ENCODE measurements at places on chromosomes 4 and X. TPM values are rescaled to one million over a fixed set of nuclear protein-coding genes. Genes with fewer than 3 reads are reported as not detected.

RNF175 gene
- total RNA-seq, result 3.9 TPM

CDS1 gene
- 8.8 TPM for total RNA-seq

LGI2 gene
- total RNA-seq, result 21.2 TPM

TMPRSS11A gene
- not detected for total RNA-seq

SMIM10 gene
- total RNA-seq, result 8.2 TPM

PRDM8 gene
- 12.6 TPM for total RNA-seq

FMR1NB gene
- total RNA-seq, result not detected

CDK16 gene
- total RNA-seq, result 80.5 TPM

GBA3 gene
- total RNA-seq, result not detected

FGF13 gene
- 15.1 TPM for total RNA-seq

STPG2 gene
- total RNA-seq, result 0.26 TPM

SSX2 gene
- not detected for total RNA-seq

SUPT20HL1 gene
- not detected for total RNA-seq

USP17L13 gene
- not detected for total RNA-seq

CCDC158 gene
- total RNA-seq, result under 0.01 TPM

- no peaks in the 10 kb centered on the region for H3K4me1 ChIP-seq
- H3K36me3 ChIP-seq, result no peaks in the 10 kb centered on the region
- H3K27me3 ChIP-seq, result no peaks in the 10 kb centered on the region
Observed at GRCh38 chrX:86171366-86171765, 23.1 kb downstream of the DACH2 start.

- no peak for DNase-seq
- H3K27me3 ChIP-seq, result no peaks in the 10 kb centered on the region
- H3K27ac ChIP-seq, result no peak overlapping the region
- no peaks in the 10 kb centered on the region for H3K4me1 ChIP-seq
- H3K4me3 ChIP-seq, result no peak overlapping the region
- no peaks in the 10 kb centered on the region for H3K36me3 ChIP-seq
Observed at GRCh38 chrX:50815120-50815519, 1.1 kb upstream of the SHROOM4 start.

DNA sequence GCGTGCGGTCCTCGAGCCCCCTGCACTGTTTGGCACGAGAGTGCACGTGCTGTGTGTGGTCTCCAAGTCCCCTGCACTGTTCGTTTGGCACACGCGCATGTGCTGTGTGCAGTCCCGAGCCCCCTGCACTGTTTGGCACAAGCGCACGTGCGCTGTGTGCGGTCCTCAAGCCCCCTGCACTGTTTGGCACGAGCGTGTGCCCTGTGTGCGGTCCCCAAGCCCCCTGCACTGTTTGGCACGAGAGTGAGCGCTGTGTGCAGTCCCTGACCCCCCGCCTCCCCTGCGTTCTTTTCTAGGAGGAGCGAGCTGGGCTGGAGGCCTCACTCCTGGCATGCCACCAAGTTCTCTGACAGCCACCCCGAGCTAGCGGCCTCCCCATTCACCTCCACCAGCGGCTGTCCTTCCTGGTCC, 76.5 kb upstream of the CLDN34 start:
- H3K27ac ChIP-seq, result no peak overlapping the region
- no peaks in the 10 kb centered on the region for H3K36me3 ChIP-seq
- H3K4me3 ChIP-seq, result no peak overlapping the region
- H3K27me3 ChIP-seq, result no peaks in the 10 kb centered on the region
- DNase-seq, result no peak
- no peaks in the 10 kb centered on the region for H3K4me1 ChIP-seq

DNA sequence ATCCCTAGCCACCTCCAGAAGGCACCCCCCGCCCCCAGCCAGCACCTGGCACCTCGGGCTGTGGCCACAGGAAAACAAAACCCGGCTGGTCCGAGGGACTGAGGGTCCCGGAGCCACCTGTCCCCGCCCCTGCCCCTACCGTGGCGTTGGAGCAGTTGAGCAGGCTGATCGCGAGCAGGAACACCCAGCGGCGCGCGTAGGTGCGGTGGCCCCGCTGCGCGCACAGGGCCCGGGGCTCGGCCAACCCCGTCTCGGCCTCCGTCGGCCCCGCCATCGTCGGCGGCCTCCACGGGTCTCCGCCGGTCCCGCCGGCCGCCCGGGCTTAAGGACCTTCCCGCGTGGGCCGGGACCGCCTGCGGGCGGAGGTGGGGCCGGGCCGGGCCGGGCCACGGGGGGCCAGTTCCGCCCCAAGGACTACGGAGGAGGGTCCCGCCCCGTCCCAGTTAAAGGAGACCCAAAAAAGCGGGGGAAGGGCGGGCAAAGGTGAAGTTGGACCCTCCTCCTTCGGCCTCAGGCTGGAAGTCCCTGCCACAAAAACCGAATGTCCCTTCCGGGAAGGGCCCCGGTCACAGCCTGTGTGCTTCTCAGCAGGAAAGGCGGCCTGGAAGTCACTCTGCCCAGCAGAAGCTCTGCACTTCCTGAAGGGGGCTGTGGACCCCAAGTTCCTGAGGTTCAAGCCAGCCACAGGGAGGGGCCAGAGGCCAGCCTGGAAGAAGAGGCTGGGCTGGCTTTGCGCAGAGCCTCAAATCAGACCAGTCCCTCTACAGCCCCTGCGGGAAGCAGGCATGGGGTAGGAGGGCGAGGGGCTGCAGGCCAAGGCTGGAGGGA, at the start of gene SLC49A3:
Gene SLC49A3, minus strand, starts transcription at position 298 of the 828 bp plus-strand sequence. Its CDS starts 24 bp downstream, at position 274.
- peak within 1 kb of the TSS; percentile 77 for H3K27ac ChIP-seq
- H3K4me1 ChIP-seq, result no peaks in the 10 kb centered on the region
- no peaks in the 10 kb centered on the region for H3K27me3 ChIP-seq
- H3K4me3 ChIP-seq, result peak within 1 kb of the TSS; percentile 36
- no peak for DNase-seq

- H3K4me3 ChIP-seq, result no peak overlapping the region
- H3K27ac ChIP-seq, result no peak overlapping the region
- H3K36me3 ChIP-seq, result no peaks in the 10 kb centered on the region
- H3K27me3 ChIP-seq, result no peaks in the 10 kb centered on the region
Observed at GRCh38 chr4:104966349-104967033, 180.2 kb upstream of the TET2 start.

GRCh38 chr4:1196421-1197183, 24.2 kb upstream of the SPON2 start:
- H3K27ac ChIP-seq, result peak overlapping the region; percentile 93
- no peaks in the 10 kb centered on the region for H3K27me3 ChIP-seq
- no peaks in the 10 kb centered on the region for H3K36me3 ChIP-seq
- no peak for DNase-seq
- H3K4me3 ChIP-seq, result no peak overlapping the region

DNA sequence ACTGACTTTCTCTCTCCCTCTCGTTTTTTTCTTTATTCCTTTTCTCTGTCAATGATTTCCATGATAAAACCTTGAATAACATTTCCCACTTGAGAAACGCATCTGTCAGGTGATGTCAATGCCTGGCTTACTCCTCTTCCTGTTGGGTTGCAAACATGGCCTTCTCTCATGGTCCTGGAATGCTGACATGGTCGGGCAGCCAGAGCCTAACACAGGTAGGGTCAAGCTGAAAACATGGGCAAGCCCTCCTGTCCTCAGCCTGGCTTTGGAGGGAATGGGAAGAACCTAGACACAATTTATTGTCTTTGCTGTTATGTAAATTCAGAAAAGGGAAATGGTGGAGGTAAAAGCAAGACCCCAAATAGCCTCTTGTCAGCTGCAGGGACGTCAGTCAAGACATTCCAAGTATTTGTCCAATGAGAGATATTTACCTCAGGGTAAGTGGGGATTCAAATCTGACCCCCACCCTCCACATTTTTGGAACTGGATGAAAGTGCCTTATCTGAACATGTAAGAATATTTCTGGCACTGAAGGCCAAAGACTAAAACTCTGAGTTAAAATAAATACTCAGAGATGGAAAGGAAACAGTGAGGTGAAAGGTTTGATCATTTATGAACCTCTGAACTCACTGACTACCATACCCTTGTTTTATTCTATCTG, 473.8 kb downstream of the SPRY1 start:
- H3K4me3 ChIP-seq, result no peak overlapping the region
- H3K27me3 ChIP-seq, result no peaks in the 10 kb centered on the region
- DNase-seq, result no peak
- H3K4me1 ChIP-seq, result no peaks in the 10 kb centered on the region
- H3K27ac ChIP-seq, result peak overlapping the region; percentile 63

DNA sequence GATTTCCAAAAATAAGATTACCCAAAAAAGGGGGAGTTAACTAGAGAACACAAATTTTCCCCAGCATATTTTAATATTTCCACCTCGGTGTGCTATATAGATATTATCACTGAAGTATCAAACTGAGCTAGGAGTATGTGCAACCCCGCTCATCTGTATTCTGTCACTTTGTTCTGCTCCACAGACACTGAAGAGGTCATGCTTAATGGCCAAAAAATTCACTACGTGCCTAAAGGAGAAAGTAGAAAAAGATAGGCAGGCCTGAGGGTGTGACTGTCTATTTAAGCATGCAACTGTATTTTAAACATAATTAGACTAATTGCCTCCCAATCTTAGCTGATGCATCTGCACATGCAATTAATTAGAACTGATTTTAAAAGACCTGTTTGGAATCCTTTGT, 24.5 kb downstream of the SH3RF1 start:
- no peaks in the 10 kb centered on the region for H3K36me3 ChIP-seq
- H3K4me3 ChIP-seq, result no peak overlapping the region
- H3K27me3 ChIP-seq, result no peaks in the 10 kb centered on the region
- no peak overlapping the region for H3K27ac ChIP-seq
- no peak for DNase-seq

DNA sequence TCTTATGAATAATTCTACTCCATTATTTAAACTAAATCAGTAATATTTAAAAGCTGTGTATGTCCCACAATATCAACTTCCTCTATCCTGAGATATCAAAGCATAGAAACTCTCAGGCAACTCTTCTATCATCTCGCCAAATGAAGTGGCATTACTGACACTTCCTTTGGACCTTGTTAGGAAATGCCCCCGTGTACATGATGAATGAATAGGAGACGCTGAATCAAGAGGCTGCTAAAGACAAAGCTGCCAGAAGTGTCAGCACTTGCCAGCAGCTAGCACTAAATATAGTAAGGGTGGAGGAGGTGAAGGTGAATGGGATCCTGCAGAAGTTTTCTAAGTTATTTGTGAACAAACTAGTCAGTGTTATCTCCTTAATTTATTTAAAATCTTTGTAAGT, 99.5 kb upstream of the BLTP1 start:
- H3K4me1 ChIP-seq, result no peaks in the 10 kb centered on the region
- DNase-seq, result no peak
- H3K27me3 ChIP-seq, result no peaks in the 10 kb centered on the region
- no peak overlapping the region for H3K4me3 ChIP-seq
- H3K27ac ChIP-seq, result no peak overlapping the region

- H3K36me3 ChIP-seq, result no peaks in the 10 kb centered on the region
- no peaks in the 10 kb centered on the region for H3K4me1 ChIP-seq
- no peak overlapping the region for H3K27ac ChIP-seq
- H3K27me3 ChIP-seq, result no peaks in the 10 kb centered on the region
Observed at GRCh38 chrX:15127010-15127409, 142.9 kb downstream of the ASB9 start.

DNA sequence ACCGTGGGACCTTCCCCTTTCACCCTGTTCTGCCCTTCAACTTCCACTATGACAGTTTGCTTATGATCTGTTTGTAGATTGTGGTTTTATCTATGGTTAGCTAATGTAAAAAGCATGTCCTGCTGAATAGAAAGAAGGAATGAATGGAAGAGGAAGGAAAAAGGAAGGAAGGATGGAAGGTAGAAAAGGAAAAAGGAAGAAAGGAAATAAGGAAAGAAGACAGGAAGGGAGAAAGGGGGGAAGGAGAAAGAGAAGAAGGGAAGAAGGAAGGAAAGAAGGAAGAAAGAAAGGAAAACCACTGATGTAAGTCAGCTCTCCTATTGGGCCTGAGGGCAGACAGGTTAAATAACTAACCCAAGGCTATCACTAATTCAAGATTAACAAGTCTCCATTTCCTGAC, 319.1 kb upstream of the KLF3 start:
- H3K27ac ChIP-seq, result no peak overlapping the region
- no peak for DNase-seq
- no peaks in the 10 kb centered on the region for H3K36me3 ChIP-seq
- no peaks in the 10 kb centered on the region for H3K4me1 ChIP-seq
- no peaks in the 10 kb centered on the region for H3K27me3 ChIP-seq
- no peak overlapping the region for H3K4me3 ChIP-seq

DNA sequence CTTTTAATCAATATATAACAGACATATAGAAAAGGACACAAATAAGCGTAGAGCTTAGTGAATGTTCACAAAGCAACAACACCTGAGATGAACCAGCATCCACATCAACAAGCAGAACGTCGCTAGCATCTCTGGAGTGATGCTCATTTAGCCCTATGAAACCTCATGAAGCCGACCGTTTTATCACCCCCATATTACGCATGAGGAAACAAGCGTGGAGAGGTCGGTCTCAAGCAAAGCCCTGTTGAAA, 524 bp upstream of the RPS3A start:
- H3K27me3 ChIP-seq, result no peaks in the 10 kb centered on the region
- no peaks in the 10 kb centered on the region for H3K4me1 ChIP-seq
- H3K36me3 ChIP-seq, result no peaks in the 10 kb centered on the region
- DNase-seq, result no peak
- H3K27ac ChIP-seq, result peak overlapping the region; percentile 5
- peak overlapping the region; percentile 75 for H3K4me3 ChIP-seq

DNA sequence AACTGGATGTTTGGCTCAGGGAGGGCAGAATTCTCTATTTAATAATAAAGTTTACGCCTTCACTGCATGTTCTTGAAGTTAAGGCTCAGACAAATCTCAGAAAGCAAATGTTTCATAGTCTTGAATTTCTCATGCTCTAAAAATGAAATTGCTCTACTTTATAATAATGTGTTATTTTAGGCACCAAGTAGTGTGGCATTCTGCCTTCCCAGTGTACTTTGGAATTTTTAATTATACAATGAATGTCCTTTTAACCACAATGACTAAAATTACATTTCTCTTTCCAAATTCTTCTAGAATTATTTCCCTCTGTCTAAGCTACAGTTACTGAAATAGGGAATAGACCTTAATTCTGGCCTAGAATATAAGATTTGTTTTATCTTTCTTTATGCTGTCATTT, 97.9 kb upstream of the PDE5A start:
- H3K4me1 ChIP-seq, result no peaks in the 10 kb centered on the region
- H3K27ac ChIP-seq, result no peak overlapping the region
- H3K4me3 ChIP-seq, result no peak overlapping the region
- no peaks in the 10 kb centered on the region for H3K36me3 ChIP-seq

GRCh38 chr4:75545526-75545925, 10.3 kb upstream of the ODAPH start:
- H3K4me1 ChIP-seq, result no peaks in the 10 kb centered on the region
- no peak overlapping the region for H3K27ac ChIP-seq
- H3K36me3 ChIP-seq, result no peaks in the 10 kb centered on the region
